DMS 273 treated with DMSO at 0.1 percent for 48 hours (cell line): ENCODE measurements at places on chromosomes 1 and 21.

- no peak for DNase-seq
These were observed 8.7 kb upstream of the MMEL1 start for GRCh38 chr1:2641381-2642130.

GRCh38 chr1:28877132-28877781, 37.1 kb upstream of the EPB41 start:
- DNase-seq, result peak; percentile 58

DNA sequence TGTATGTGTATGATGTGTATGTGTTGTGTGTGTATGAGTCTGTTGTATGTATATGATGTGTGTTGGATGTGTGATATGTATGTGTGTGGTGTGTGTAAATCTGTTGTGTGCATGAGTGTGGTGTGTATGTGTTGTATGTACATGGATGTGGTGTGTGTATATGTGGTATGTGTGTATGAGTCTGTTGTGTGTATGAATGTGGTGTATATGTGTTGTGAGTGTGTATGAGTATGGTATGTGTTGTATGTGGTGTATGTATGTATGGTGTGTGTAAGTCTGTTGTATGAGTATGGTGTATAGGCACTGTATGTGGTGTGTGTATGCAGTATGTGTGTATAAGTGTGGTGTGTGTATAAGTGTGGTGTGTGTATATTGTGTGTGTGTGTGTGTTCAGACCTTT, 95.0 kb downstream of the PLXNA2 start:
- DNase-seq, result no peak

DNA sequence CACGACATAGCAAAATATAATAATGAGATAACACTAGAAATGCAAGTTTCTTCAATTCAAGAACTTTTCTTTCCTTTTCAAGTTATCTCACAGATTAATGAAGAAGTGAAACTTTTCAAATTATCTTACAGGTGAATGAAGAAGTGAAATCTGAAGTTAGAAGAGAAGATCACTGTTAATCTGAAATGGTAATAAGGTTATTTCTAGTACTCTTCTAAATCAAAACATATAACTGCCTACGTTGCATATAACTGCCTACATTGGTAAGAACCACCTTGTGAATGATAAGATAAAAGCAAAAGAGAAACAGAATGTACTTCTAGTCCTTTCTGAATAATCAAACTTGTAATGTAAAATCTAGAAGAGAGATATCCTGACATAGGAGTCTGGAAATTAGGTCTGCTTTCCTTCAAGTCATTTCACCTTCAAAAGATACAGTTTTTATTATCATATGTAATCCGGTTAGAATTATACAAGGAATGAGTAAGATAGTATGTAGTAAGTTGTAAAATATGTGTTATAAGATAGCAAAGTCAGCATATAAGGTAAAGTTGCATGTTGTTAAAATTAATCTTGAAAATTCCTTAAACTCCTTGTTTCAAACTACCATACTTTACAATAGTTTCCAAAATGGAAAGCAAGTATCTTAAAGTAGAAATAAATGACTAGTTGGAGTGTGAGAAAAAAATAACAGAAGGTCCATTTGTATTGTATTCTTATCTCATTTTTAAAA, 522.4 kb upstream of the ZRANB2 start:
- DNase-seq, result no peak

DNA sequence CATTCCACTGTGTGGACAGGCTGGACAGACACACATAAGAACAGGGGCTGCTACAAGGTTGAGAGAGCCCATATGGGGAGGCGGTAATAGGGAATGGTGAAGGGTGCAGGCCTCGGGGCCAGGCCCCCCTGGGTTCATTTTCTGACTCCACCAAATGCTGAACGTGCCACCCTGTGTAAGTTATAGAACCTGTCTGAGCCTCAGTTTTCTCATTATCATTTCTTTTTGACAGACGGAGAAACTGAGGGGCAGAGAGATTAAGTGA, 569.5 kb downstream of the PTPRU start:
- no peak for DNase-seq

DNA sequence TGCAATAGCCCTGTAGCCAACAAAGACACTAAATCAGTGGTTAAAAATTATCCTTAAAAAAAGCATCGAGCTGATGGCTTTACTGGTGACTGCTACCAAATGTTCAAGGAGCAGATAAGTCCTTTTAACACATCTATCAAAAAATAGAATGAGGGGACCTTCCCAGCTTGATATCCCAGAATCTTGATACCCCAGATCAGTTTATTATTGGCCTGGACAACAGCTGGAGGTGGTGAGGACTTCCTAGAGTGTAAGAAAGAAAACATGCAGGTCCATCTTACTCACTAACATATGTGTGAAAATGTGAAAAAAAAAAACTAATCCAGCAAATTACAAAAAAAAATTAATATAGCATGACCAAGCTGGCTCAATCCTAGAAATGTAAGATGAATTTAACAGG, 21.3 kb downstream of the CHIT1 start:
- DNase-seq, result no peak

- no peak for DNase-seq
These were observed 79.3 kb upstream of the LAMC2 start for GRCh38 chr1:183106746-183107145.

- no peak for DNase-seq
These were observed 81.8 kb downstream of the NOTCH2 start for GRCh38 chr1:119987686-119988085.
